Activated CD4-positive, alpha-beta T cell treated with anti-CD3 and anti-CD28 coated beads, Interleukin-2, amount 50 U/mL, for 4 hours (primary cell): ENCODE measurements at places on chromosomes 16 and 17.

DNA sequence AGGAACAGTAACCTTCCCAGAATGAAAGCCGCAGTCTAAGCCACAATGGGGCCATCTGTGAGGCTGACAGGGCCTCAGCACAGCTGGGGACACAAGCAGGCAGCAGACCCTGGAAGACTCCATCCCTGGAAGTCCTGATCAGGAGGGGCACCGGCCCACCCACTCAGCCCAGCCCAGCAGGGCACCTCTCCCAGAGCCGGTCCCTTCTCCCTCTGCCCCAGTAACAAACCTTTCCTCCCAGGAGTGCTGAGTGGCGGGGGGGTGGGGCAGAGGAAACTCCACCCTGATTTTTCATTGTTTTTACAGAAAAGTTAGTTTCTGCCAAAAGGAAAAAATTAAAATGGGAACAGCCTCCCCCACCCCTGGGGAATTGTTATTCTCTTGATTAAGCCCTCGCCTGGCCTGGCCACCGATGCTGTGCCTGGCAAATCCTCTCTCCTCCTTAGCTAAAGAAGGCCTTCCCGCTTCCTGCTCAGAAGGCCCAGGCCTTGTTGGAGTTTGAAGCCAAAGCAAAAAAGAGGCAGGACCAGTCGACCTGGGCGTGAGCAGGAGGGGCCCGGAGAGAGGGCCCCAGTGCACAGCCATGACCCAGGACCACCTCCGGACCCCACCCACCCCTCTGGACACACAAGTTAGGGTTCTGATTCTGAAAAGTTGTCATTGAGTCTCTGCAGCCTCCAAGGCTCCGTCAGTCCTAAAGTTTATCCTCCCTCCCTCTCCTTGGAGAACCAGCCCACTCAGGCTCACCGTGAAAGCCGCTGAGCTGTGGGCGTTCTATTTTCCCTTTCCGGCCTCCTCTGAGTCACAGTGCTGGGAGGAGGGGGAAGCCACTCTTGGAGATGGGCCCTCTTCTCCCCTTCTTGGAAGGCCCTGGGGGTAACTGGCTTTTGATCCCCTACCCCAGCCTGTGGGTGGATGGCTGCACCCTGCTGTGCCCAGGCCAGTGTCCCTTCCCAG, 128.4 kb upstream of the TNRC6C start:
- DNase-seq, result no peak

- DNase-seq, result no peak
These were observed 49.9 kb downstream of the MAP2K4 start for GRCh38 chr17:12070561-12070960.

DNA sequence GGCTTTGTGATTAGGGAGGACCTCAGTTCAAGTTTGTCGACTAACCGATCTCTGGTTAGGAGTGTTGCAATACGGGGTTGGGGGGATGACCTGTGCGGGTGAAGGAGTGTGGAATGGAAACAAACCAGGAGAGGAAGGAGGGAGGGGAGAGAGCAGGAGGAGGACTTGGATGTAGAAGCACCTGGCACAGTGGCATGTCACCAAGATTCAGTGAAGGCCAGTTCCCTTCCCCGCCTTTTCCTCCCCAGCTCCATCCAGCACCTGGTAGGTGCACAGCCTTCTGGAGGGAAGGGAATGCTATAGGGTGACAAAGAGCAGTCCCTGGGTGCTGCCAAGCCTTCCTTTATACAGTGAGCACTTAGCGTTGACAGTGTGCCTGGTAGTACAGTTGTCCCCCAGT, 107.4 kb upstream of the CRHR1 start:
- no peak for DNase-seq

GRCh38 chr16:84712801-84713775, 13.3 kb downstream of the USP10 start:
- DNase-seq, result no peak

DNA sequence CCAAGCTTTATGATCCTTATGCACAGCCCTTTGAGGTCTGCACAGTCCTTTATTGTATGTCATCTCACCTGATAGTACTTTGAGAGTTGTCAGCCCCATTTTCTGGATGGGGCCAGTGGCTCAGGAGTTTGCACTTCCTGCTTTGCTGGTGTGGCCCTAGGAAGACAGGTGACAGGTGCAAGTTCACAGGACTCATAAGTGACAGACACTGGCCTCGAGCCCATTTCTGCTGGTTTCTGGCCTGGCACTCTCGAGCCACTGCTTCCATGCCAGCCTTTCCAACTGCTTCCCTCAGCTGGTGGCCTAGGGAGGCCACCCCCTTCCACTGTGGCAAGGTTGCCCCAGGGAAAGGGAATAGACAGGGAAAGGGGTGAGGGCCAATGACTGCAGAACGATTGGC, 84.4 kb upstream of the CCL1 start:
- DNase-seq, result no peak

GRCh38 chr16:31114468-31114867, 3.0 kb upstream of the KAT8 start:
- DNase-seq, result no peak

GRCh38 chr16:79012671-79013434, 587.7 kb downstream of the MAF start:
- no peak for DNase-seq

DNA sequence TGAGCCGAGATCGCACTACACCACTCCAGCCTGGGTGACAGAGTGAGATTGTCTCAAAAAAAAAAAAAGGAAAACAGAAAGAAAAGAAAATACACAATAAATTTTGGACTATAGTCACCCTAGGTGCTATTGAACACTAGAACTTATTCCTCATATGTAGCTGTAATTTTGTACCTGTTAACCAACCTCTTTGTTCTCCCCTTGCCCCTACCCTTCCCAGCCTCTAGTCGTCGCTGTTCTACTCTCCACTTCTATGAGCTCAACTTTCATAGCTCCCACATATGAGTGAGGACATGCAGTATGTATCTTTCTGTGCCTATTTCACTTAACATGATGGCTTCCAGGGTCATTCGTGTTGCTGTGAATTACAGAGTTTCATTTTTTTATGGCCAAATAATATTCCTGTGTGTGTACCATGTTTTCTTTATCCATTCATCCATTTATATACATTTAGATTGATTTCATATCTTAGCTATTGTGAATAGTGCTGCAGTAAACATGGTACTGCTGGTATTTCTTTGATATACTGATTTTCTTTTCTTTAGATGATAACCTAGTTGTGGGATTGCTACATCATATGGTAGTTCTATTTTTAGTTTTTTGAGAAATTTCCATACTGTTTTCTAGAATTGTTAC, 28.3 kb downstream of the VPS35L start:
- DNase-seq, result no peak

- DNase-seq, result peak; percentile 17
These were observed 23.1 kb upstream of the DHRS13 start for GRCh38 chr17:28925912-28926365.
